ENCODE measurements at places on chromosomes 1 and 21. TPM values are rescaled to one million over a fixed set of nuclear protein-coding genes. Genes with fewer than 3 reads are reported as not detected.

- DNase-seq: no peak
- H3K36me3 ChIP-seq: peaks cover 21% of the 10 kb centered on the region
- no peak overlapping the region for H3K4me3 ChIP-seq
- no peaks in the 10 kb centered on the region for H3K27me3 ChIP-seq
- no peaks in the 10 kb centered on the region for H3K4me1 ChIP-seq
Observed at GRCh38 chr1:228343191-228343661, 63.4 kb downstream of the TRIM11 start.

AKR7A3 gene
- not detected for polyA plus RNA-seq

TRAF5 gene
- 32.5 TPM for polyA plus RNA-seq

ARHGEF16 gene
- polyA plus RNA-seq: not detected
